ENCODE measurements at places on chromosomes 3 and 15.

DNA sequence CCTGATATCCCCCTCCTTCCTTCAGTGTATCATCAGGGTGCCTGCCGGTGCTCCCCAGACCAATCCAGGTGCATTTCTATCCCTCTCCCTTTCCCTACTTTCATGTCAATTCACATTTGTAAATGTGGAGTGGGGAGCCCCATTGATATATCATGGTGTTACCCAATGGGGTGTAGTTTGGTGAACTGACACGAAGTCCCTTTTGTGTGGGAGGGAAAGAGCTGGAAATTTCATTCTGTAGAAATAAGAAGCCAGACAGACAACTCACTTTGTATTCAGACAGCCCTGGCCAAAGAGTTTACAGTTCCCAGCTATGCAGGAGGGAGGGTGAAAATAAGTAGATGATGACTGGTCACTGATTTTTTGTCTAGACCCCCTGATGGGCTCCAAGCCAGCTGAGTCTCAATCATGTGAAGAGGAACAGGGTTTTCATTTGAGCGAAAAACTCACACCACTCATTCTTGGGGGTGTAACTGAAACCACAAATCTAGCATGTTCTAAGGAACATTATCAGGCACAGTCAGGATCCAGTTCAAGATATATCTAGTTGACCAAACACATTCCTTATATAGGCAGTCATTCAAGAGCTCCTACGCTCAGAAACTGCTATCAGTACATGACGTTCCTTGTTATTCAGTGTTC, 58.9 kb downstream of the LMCD1 start:
- DNase-seq, result no peak

DNA sequence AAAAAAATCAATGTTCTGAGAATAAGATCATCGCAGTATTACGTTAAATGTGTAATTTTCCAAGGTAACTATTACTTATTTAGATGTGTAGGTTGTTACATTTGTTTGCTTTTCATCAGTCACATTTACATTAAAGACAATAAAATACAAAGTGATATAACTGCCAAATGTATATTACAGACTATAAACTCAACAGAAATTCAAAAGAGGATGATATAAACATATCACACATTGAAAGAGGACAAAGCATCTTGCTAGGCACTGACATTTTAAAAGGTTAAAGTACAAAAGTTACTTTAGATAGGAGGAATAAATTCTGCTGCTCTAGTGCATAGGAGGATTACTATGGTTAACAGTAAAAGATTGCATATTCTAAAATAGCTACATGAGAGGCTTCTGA, 16.1 kb downstream of the VGLL4 start:
- DNase-seq, result no peak

DNA sequence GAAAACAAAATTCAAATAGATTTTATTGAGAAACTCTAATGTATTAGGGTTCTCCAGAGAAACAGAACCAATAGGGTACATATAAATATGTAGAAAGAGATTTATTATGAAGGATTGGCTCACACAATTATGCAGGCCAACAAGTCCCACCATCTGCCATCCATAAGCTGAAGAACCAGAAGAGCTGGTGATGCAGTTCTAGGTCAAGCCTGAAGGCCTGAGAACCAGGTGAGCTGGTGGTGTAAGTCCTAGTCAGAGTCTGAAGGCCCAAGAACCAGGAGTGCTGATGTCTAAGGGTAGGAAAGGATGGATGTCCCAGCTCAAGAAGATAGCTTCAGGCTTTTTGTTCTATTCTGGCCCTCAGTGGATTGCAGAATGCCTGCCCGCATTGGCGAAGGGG, 2.6 kb upstream of the NFKBIZ start:
- DNase-seq, result no peak

- no peak for DNase-seq
These were observed 86.6 kb downstream of the LINGO1 start for GRCh38 chr15:77546050-77546501.

GRCh38 chr3:195570344-195570743, 13.4 kb downstream of the APOD start:
- no peak for DNase-seq

GRCh38 chr3:128271536-128272332, 118.5 kb downstream of the EEFSEC start:
- DNase-seq, result no peak

DNA sequence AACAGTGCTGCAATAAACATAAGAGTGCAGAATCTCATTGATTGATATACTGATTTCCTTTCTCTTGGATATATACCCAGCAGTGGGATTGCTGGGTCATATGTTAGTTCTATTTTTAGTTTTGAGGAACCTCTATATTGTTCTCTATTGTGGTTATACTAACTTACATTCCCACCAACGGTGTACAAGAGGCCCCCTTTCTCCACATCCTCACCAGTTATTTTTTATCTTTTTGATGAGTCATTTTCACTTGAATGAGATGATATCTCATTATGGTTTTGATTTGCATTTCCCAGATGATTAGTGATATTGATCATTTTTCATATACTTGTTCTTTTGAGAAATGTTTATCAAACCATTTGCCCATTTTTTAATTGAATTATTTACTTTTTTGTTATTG, 12.4 kb upstream of the IREB2 start:
- peak; percentile 88 for DNase-seq

DNA sequence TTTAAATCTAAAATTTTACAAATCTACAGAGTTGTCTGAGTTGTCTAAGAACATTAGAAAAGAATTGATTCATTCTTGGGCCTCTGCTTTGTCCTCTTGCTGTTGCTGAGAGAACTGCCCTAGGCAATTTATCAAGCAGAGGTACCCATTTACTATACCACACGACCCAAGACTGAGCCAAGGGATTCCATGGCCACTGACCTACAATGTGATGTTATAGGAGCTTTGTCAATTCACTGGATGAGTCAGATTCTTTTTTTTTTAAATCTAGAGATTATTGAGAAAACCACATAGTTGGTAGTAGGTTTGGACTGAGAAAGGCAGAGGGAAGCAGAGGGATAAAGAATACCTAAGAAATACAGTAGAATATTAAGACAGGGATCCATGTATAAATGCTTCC, 55.3 kb downstream of the TRAT1 start:
- DNase-seq, result no peak

GRCh38 chr15:71191296-71191695, 76.0 kb downstream of the THSD4 start:
- DNase-seq, result no peak

- DNase-seq, result no peak
These were observed 24.0 kb upstream of the SPTSSB start for GRCh38 chr3:161395115-161396012.

DNA sequence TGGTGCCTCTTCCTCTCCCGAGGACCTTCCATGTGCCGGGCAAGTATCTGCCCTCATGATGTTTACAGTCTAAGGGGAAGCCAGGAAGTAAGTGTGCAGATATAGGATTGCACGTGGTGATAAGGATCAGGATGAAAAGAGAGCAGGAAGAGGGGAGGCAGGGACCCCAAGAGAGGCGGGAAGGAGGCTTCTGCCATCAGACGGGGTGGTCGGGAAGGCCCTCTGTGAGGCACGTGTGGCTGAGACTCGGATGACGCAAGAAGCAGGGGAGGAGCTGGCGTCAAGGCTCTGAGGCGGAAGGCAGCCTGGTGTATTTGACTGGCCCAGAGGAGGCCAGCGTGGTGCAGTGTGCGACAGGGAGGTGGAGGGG, 762 bp upstream of the IQSEC1 start:
- no peak for DNase-seq

DNA sequence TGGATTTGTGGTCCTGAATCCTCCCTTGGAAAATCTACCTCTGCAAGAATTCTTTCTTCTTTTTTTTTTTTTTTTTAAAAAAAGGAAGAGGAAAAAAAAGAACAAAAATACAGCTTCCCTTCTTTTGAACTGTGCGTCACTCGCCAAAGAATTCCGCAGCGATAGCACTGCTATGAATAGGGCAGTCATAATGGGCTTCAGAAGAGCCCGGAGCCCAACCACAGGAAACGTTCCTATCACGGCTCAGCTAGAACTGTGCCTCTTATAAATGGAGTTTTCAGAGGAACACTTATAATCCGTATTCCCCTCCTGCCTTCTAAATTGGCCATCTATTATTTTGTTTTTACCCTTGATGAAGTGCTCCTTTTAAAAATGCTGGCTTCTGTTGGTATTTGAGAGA, 227.7 kb downstream of the ADAMTS17 start:
- DNase-seq, result no peak

DNA sequence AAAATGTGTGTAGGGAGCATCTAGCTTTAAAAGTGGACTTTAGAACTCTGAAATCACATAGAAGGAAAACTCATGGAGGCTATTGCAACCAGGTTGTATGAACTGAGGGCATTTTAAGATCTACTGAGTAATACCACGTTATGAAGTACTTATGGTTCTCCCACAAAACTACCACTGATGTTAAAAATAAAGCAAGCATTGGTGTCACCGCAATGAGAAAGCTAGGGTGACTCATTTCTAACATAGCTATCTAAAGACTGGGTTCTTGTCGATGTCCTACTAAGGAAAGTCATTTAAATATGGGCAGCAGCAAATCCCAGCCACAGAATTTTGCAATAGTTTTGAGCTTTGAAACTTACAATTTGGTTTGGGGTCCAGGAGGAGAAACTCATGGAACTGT, 584.8 kb downstream of the DIPK2A start:
- no peak for DNase-seq

- no peak for DNase-seq
These were observed 6.7 kb downstream of the CCR5AS start for GRCh38 chr3:46400000-46400734.

DNA sequence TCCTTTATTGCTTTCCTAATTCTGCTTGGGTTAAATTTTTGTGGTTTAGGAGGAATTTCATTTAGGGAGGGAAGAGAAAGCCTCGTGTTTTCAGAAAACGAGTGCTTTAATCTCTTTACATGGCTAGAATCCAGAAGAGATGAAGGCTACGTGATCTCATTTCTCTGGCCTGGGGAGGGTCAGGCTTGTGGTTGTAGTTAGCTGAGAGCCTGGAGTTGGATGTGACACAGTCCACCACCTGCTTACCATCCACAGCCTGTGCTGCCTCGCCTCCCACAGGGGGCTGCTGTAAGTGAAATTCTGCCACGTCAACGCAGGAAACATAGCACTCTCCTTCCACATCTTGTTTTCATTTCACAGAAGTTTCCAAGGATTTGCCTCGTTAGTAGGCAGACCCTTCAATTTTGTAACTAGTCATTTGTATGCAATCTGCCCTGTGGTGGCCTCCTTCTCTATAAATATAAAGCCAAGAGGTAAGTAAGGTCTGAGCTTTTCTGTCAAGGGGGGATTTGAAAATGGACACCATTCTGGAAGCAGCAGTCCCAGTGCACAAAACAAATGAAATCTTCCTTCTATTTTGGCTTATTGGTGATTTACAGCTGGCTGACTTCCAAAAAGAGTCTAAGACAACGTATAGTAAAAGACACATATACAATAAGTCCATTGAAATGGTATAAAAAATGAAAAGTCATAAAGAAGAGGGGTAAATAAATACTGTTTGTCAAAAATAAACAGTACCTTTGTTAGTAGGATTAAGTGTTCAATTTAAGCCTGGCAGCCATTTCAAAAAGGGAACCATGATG, 3.4 kb downstream of the GXYLT2 start:
- no peak for DNase-seq

GRCh38 chr3:59658866-59659265, 609.0 kb upstream of the CFAP20DC start:
- no peak for DNase-seq

DNA sequence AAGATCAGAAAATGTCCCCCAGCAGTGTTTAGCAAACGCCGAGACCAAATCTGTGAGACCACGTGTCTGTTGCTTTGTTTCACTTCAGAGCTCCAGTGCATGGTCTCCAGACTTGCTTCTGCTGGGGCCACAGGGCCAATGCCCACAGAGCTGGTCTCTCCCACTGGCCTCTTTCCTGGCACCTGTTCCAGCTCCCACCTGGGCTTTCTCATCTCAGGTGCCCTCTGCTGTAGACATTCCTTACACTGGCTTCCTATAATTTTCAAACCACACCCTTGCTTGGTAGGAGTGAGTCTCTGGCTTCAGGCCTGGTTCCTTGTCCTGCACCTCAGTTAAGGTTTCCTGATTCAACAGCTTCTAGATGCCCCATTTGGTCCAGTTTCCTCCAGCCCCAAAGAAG, 243.1 kb downstream of the ADAMTS17 start:
- no peak for DNase-seq

GRCh38 chr3:196192524-196193051, 18.6 kb downstream of the ZDHHC19 start:
- DNase-seq, result peak; percentile 52

- DNase-seq, result no peak
These were observed 44.4 kb upstream of the ST3GAL6 start for GRCh38 chr3:98718730-98719129.

DNA sequence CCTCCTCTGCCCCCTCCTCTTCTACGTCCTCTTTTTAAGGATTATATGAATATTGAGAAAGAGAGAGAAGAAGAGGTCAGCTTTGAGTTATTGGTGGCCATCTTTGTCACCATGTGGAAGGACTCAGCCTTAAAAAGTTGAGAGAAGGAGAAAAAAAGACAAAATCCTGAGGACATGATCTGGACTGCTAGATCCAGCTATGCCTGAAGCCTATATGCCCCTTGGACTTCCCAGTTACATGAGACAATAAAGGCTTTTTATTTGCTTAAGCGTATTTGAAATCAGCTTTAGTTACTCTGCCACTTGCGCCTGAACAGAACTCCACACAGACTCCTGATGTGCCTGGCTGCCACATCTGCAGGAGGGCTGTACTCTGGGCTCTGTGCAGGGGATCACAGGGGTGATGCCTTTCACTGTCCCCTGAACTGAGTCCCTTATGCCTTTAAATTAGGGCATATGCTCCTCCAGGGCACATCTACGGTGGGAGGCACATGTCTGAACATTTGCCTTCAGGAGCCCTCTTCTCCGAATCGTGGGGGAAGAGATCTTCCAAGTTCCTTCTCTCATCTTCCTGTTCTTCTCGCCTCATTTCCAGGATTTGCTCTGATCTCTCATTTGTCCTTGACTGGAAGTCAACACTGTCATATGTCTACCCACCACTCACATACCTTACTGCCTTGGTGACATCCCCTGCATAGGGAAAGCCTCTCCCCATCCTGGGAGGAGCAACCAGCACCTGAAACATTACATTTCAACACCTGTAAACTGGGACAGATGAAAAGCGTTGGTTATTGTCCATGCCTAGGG, 14.0 kb upstream of the PLA2G4E start:
- DNase-seq, result no peak

- DNase-seq, result no peak
These were observed 111.8 kb downstream of the ASB7 start for GRCh38 chr15:100714034-100714748.

GRCh38 chr3:125374501-125374995, 577 bp downstream of the ZNF148 start:
- no peak for DNase-seq

GRCh38 chr3:50617096-50617791, at the start of gene MAPKAPK3:
TSS of gene MAPKAPK3 (plus strand) at chr3:50617151. CDS start at chr3:50617566, 415 bp downstream.
- DNase-seq, result peak; percentile 26

GRCh38 chr3:42493798-42494151, 8.7 kb upstream of the VIPR1 start:
- DNase-seq, result no peak

- no peak for DNase-seq
These were observed 6.2 kb downstream of the SEMA3F start for GRCh38 chr3:50161320-50161719.

DNA sequence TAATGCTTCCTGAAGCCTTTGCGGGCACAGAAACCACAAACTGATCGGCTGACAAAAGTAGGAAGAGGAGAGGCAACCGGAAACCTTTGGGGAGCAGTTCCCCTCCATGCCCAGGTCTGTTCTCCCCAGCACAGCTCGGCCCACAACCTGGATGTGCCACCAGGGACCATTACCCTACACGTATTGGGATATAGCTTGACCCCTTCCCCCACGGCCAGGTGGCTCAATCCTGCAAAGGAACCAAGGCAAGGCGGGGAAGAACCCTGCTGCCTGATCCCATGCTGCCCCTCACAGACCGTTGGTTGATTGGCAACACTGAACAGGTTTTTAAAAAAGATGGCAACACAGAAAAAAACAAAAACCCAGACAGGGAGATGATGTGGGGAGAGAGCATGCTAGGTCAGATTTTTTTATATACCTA, 19.7 kb upstream of the TCAIM start:
- DNase-seq, result peak; percentile 50
